ENCODE measurements at places on chromosomes 7 and 10.

GRCh38 chr7:111029141-111029572 lies 61.8 kb upstream of the LRRN3 start:
- no peak for DNase-seq

GRCh38 chr10:98374217-98374985 lies 40.6 kb downstream of the PYROXD2 start:
- DNase-seq: no peak

DNA sequence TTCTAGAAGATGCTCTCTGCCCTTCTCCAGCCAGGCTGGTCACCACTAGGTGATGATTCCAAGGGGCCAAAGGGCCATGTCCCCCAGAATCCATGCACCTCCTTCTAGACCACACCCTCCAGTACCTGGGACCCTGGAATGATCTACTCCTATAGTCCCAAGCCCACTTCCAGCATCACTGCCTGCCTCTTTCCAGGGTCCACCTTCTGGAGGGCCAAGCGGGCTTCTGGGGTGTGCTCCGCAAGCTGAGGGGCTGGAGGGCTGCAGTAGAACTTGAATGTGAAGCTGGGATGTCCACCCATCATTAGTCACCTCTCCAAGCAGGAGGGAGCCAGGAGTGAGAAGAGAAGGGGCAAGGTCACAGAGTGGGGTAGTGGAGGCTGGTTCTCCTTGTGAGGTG lies 234.4 kb upstream of the MYO3A start:
- no peak for DNase-seq

GRCh38 chr10:117899181-117899683 lies 147.5 kb downstream of the RAB11FIP2 start:
- no peak for DNase-seq

DNA sequence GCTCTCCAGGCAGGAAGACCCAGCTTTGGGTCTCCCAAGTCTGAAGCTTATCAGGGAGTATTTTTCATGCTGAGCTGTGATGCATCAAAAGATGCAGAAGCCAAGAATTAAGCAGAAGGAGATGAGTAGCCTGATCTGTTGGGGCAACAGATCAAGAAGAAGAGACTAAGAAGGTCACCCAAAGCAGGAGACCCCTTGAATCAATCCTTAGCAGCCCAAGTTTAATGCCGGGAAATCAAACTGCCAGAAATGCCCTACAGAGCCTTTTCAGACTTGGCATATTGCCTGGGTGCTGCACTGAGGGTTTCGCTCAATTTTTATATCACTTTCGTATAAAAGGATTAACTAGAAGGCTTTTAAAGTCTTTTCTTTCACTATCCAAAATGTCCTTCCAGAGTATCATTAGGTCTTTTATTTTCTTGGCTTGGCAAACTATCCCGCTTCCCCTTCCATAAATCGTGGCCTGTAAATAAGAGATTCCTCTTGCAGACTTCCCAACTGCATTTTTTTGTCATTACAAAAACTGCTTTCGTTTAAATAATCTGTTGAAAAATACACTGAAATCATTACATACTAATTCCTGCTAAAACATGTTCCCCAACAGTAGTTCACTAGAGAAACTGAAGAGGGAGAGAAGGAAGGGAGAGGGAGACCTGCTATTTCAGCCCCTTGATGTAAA lies 49.0 kb upstream of the STK17A start:
- DNase-seq: peak; percentile 58

GRCh38 chr10:58888957-58889356 lies 287.5 kb upstream of the PHYHIPL start:
- DNase-seq: no peak

- DNase-seq: no peak
These were observed 13.4 kb downstream of the P4HA1 start for GRCh38 chr10:73083221-73083620.

DNA sequence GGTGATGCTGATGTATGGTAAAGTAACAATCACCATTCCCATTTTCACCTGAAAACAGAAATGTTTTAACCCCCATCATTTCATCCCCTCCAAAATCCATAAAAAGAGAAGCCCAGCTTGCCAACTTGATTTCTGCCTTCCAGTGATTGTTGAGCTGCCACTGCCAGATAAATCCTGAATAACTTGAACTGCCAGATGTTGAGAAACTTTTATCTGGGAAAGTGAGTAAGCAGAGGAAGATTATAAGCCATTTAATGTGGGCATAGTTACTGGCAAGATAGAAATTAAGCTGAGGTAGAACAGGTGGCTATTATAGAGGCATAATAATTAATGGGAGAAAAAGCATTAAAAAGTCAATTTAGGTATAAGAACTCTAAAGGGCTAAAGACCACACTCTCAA lies 534.1 kb downstream of the ANKRD7 start:
- no peak for DNase-seq

DNA sequence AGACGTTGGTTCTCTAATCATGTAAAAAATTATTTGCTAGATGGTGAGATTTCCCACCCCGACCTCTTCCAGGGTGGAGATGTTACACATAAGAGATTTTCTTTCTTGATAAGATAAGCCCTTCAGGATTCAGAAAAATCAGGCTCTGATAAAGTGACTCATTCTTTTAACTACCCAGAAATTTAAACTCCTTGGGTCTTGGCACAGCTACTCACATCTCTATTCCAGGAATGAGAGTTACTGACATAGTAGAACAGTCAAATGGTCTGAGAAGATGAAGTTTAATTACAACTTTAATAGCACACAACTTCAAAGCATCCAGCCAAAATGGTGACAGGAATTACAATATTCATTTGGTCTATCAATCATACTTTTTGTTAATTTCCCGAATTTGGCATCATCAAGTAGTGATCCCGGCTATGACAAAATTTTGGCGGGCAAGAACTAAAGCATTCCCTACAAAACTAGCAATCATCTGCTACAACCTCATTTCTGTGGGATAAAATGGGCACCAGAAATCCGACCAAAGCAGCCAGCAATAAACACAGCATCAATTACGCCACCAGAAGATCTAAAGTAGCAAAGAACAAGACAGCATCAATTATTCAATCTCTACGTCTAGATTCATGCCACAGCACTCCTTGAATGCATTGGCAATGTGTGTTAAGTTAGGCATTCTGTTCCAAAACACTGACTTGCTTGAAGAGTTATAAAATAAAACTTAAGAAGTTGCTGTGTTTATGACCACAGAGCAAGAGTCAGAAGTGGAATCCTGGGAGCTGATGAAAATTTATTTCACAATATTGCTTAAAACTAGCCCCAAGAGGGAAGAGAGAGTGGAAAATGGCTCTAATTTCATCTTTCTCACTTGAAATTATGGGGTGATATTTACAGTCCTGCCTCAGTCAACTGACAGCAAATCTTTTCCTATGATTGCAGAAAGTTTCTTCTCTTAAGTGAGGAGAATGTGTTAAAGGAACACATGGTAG lies 565.7 kb upstream of the ANKRD30A start:
- peak; percentile 24 for DNase-seq

- no peak for DNase-seq
These were observed 3.3 kb downstream of the LBX1 start for GRCh38 chr10:101225846-101226421.

DNA sequence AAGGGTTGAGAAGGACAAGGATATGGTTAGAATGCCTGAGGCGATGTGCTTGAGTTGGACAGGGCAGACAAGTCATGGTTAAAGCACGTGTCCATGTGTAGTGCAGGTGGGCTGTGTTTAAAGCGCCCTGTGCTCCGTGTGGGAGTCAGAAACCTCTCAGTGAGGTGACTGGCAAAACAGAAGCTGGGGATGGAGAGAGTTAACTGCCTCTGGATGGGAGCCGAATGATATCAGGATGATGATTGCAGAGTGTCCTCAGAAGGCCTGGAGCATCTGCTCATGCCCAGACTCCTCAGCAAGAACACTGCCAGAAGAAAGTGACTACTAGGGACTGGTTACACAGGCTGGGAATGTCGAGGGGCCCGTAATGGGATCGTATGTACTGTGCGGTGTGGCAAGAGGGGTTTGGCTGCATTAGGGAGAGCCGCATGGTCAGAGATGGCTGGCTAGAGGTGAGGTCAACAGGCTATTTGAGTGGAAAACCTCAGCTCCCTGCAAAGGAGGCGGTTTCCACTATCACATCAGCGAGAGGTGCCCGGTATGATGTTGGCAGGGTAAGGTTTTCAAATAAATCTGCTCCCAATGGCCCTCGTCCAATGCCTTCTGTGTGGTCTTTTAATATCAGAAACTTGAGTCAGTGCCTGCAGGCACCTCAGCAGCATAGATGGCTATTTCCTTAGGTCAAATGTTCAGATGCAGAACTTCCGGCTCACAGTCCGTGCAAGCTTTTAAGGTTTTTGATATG lies 26.1 kb upstream of the MRC1 start:
- DNase-seq: peak; percentile 65

DNA sequence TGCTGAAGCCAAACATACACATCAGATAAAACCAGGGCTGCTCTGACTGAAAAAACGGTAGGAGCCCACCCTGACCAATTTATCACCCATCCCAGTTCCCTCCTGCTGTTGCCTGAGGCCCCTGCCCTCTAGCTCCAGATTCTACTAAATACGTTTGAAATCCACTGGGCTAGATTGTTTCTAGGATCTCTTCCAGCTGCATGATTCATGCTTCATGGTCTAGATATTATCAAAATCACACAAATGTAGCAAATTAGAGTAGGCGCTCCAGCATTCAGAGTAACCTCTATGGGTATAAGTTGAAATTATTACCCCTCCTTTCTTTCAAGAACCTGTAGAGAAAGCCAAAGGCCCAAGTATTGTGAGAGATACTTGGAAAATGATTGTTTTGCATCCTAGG lies 151.2 kb upstream of the FAM13C start:
- DNase-seq: no peak

DNA sequence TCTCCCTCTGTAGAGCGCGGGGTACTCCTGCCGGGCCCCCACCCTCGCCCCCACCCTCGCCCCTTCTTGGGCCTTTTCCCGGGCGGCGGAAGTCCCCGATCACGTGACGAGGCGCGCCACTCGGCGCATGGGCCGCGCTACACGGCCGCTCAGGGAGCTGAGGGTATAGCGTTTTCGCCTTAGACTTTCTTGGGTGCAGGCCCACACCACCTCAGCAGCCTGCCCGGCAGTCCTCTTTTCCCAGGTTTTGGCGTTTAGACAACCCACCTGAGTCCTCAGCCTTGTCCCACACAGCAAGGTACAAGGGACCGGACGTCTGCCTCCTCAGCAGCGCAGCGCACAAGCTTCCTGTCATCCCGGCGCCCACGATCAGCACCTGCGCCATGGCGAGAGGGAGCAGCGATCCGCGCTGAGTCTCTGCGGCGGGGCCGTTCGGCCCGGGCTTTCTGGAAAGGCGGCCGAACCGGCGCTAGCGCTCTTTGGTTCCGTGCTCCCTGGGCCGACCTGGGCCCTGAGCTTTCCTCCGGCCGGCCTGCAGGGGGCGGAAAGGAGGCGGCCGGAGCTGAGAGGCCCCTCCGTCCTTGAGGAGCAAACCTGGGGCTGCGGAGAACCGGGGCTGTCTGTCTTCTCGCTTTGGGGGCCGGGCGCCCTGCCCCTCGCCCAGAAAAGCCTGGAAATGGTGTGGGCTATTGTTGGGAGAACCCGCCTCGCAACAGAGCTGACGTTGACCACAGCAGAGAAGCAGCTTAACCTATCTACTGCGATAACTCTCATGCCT lies at the start of gene RNLS:
TSS of gene RNLS (minus strand) at position 513 of the 778 bp plus-strand sequence.
- DNase-seq: peak; percentile 29

DNA sequence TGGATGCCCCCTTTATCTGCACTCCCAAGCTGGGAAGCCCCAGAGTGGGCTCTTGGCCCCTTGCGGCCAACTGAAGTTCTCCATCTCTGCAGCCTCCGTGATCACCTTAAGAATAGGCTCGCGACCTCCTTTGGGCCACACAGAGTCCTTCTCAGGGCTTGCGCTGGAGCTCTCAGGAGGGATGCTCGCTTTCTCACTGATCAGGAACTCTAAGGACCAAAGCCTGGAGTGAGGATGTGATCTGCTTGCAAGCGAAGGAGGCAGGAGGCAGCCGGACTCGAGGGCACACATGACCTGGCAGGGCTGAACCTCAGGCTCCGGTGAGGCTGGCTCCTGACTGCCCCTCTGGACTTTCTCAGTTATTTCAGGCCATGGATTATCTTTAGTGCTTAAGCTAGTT lies 192.1 kb upstream of the MKI67 start:
- DNase-seq: no peak

- no peak for DNase-seq
These were observed 966 bp downstream of the FBH1 start for GRCh38 chr10:5891009-5891408.

GRCh38 chr7:22728401-22729029 lies 1.5 kb downstream of the IL6 start:
- DNase-seq: no peak

- no peak for DNase-seq
These were observed 24.7 kb downstream of the AUTS2 start for GRCh38 chr7:69622960-69623359.

DNA sequence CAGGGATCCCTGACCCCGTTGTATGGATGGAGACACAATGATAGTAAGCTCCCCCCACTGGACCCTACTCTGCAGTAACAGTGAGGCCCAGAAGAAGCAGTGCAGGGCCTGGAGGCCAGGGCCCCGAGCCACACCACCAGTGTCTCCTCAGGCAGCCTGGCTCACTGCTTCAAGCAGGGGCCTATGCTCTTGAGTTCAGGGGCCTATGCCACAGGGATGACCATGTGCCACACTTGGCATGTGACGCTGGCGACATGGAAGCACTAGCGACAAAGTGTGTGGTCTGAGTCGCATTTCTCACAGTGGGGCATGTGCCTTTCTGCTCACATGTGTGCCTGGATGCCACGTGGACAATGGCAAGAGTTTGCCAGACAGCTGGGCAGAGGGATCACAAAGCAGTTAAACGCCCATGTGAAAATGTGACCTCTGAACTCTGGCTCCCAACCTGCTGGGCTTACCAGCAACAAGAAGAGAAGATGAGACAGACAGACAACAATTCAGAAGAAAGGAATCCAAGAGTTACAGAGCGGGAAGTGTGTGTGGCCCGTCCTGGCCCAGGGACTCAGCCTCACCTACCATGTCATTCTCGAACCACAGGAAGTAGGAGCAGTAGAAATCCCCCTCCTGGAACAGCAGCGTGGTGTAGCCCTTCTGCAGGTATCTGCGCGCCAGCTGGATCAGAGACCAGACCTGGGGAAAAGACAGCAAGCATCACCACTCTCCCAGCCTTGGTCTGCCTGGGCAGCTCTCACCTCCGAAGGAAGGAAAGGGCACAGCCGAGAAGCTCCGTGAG lies 4.7 kb upstream of the PYROXD2 start:
- DNase-seq: no peak

DNA sequence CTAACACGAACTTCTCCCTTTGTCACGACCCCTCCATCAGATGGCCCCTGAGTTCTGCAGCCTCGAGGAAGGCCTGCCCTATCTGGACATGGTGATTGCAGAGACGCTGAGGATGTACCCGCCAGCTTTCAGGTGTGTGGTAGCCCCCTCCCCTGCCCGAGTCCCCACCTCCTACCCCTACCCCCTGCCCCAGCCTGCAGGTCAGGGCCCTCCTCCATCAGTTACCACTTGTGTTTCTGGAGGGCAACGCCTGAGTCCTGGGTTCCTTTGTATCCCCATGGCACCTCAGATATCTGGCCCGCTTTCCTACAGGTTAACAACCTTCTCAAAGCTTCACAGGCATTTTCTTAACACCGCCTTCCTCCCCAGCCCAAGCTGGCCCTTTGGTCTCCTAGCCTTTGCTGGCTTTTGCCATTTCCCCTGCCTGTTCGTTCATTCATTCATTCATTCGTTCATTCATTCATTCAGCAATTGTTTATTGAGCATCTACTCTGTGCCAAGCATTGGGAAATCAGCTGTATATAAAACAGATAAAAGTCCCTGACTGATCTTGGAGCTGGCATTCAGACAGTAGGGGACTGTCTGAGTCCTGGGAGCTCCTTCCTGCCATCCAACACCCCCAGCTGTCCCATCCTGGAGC lies 55.6 kb downstream of the PARP12 start:
- no peak for DNase-seq
